ENCODE measurements at places on chromosomes 11 and 22.

GRCh38 chr11:128862908-128863660 is 4.0 kb downstream of the KCNJ1 start:
- DNase-seq = no peak

DNA sequence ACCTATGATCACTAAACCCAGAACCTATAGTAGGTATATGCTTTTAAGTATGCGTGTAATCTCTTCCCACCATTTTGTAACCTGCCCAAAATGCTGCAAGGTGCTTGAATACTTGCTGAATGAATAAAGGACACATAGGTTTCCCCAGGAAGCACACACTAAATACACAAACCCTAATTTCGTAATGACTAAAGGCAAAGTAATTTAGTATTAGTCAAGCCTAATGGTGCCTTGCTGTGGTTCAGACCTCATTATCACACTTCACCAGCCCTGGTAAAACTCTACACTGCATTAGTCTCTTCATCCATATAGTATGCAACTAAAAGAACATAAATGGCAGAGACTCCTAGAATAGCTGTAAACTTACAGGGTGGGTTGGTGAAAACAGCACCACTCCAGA is 289.0 kb upstream of the PITPNB start:
- no peak for DNase-seq

DNA sequence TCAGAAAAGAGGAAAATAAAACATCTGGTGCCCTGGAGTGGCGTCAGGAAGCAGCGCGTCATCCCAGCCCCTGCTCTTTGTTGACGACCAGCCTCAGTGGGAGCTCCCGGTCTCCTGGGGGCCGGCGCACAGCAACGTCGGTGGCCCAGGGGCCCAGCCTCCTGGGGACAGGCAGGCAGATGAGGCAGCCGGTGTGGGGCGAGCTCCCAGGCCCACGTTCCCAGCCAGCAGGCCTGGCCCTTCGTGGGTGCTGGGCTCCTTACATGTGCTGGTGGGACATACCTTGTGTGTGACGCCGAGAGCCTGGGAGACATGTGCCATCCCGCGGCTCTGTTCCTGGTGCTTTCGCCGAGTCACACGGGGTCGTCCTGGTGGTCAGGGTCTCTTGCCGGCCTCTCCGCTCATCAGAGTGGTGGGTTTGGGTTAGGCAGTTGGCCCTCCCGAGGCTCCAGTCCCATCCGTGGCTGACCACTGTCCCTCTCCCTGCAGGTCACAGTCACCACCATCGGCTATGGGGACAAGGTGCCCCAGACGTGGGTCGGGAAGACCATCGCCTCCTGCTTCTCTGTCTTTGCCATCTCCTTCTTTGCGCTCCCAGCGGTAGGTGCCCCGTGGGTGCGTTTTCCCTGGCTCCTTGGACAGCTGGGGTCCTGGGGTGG is 116.7 kb downstream of the KCNQ1OT1 start:
- DNase-seq = no peak

DNA sequence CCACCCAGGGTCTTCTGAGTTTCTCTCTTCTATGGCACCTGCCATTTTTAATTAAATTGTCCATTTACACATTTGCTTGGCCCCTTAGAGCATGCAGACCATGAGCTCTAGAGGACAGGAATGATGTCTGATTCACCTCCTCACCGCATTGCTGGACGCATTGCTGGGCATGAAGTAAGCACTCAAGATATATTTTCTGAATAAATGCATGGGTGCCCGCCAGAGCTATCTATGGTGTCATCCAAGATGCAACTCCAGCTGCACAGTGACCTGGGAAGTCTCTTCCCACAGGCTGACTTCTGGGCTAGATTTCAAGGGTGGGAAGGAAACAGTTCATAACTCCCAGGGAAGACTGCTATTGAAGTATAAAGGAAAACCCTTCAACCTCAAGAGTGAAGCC is 66.6 kb upstream of the ASPHD2 start:
- no peak for DNase-seq

DNA sequence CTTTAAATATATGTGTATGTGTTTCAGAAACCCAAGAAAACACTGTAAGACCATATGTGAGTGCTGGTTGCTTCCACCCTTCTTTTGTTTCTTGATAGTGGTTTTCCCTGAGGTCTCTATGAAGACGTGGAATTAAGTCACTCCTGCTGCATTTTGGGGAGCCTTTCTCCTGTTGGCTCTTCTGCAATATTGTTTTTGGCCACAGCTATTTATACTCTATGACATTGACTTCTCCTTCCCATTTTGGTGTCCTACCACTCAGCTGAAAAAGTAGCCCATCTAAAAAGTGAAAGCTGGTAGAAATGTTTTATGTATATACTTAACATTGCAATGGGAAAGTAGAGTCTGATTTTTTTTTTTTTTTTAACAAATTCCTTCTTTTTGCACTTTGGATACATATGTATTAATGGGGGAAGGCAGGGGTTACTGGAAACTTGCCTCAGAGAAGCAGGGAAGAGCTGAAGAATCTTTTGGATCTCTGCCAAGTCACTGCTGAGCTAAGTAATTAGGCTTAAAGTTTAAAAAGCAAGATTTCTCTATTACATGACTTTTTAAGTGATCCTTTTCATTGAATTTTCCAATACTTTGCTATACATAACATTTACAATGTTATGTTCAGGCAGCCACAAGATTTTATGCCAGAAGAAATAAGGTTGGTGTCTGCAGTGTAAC is 1.8 kb downstream of the TTC17 start:
- no peak for DNase-seq

DNA sequence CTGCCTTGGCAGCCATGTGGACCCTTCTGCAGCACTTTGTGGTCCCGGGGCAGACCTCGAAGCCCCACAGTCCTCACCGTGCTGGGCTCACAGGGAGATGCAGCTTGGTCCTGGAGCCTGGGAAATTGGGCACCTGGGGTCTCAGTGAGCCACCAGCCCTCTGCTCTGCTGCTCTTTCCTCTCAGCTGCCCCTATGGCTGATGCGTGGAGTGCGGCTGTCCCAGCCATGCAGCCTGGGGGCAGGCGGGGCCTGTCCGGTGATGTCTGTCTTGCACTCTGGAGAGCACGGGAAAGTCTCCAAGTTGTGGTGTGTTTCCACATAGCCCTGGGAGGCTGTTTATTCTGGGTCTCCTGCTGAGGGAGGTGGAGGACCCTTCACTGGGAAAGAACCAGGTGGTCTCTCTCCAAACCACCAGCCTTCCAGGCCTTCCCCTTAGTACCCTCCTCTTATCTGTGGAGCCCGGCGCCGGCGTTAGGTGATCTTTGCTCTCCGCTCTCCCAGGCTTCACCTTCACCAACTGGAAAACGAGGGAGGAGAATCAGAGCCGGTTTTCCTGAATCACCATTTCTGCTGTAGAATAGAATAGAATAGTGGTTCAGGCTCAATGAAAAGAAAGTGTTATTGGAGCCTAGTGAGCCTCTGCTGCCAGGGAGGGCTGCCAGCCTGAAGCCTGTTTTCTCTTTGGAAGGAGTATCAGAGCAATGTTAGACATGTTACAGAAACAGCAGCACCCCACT is 41.2 kb upstream of the GRAMD4 start:
- no peak for DNase-seq

GRCh38 chr22:38347944-38348750 is 30.9 kb upstream of the CSNK1E start:
- DNase-seq = no peak

- no peak for DNase-seq
These were observed 555.9 kb downstream of the INSC start for GRCh38 chr11:15670520-15671070.

DNA sequence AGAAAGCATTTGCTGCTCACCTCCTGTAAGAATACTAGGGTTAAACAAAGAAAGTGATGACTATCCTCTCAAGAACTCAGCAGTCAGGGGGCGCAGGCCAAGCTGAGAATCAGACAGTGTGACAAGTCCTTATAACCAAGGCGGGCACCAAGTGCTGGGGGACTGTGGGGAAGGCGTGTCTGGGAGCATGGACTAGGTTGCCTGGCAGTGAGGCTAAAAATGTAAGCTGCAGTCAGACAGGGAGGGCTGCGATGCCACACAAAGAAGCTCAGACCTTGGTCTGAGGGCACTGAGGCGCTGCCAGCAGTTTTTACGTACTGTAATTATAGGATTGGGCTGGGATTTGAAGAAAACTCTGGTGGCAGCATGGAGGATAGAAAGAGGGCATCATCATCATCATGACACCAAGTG is 73.7 kb downstream of the FLI1 start:
- no peak for DNase-seq

GRCh38 chr11:77470971-77471370 is 2.9 kb downstream of the PAK1 start:
- DNase-seq = no peak
